ENCODE measurements at places on chromosomes 2 and 18. TPM values are rescaled to one million over a fixed set of nuclear protein-coding genes. Genes with fewer than 3 reads are reported as not detected.
A peak's percentile ranks its signal among the peaks of the same experiment; 100 is the strongest.

DNA sequence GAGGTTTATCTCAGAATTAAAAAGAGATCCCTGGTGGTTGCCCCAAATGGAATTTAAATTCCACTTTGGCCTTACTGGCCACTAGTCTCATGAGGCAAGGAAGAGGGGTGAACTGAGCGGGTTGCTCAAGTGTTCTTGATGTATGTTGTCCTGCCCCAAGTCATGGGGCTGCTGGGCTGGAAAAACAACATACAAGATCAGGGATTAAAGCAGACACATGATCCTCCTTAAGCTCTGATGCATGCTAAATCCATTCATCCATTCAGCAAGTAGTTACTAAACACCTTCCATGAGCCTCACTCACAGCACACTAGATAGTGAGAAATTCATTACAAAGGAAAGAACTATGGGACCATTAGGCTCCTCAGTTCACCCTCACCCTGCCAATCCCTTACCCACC lies 196.3 kb downstream of the MREG start:
- no peak for DNase-seq

OTOS gene
- not detected for total RNA-seq

EPHA4 gene
- total RNA-seq = 28.8 TPM

DNA sequence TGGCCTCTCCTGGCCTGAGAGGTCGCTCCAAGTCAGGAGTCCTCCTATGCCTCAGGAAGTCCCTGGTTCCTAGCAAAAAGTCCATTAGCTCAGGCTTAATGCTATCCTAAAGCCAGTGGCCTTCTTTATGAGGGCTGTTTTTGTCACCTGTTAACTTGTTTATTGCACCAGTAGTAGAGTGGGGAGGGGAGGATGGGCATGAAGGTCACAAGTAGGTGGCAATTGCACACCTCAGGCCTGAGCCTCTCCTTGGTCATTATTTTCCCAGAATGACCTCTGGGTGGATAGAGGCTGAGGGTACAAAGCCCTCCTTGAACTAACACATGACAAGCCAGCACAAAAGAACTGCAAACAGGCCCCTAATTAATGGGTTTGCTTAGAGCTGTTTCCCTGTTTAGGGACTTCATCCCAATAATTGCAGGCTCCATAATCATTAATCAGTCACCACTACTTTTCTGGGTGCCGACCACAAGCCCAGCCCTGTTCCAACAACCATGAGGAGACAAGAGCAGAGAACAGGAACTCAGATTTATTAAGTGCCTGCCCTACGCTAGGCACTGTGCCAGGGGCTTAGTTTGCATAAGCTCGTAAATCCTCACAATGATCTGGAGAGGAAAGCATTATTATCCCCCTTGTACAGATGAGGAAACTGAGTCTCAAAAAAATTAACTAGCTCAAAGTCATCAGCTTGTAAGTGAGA lies 123.0 kb upstream of the PKDCC start:
- peak; percentile 70 for DNase-seq

DNA sequence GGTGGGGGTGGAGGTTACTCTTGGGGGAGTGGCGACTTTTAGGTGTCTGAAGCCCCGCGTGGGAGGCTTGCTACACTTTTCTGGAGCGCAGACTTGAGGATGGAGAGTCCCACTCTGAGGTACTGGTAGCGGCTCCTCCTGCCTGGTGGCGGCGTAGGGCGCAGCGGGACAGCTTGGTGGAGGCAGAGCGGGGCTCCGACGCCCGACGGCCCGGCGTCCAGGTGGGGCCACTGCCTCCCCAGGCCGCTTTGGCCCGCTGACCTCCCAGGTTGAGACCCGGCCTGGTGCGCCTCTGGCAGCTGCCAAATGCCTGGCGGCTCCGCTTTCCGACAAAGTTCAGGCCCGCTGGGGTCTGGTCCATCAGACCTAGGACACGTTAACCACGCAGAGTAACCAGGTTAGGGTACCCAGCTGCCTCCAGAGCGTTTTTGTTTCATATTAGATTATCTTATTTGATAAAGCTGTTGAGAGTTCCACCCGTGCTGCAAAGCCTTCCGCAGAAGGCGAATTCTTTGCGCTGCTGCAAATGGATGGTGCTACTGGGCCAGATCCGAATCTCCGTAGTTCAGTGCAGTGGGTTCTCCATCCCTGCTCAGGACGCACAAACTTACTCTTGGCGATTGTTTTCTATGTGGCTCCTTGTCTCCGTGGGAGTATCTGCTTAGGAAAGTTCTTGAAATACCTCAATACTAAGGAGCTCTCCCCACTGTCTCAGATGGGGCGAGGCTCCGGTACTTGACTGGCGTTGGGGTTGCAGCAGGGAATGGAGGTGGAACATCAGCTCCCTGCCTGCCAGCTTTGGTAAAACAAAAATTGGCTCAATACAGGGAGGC lies 405.9 kb downstream of the XIRP2 start:
- DNase-seq = peak; percentile 36

SCN7A gene
- total RNA-seq = 39.8 TPM

Measured in lung (tissue), 17 donors.